ENCODE measurements at places on chromosomes 16 and 17.

- no peak for DNase-seq
These were observed 71.6 kb upstream of the PSMD7 start for GRCh38 chr16:74224828-74225612.

- DNase-seq, result no peak
These were observed 21.2 kb downstream of the AKAP1 start for GRCh38 chr17:57106107-57106835.

DNA sequence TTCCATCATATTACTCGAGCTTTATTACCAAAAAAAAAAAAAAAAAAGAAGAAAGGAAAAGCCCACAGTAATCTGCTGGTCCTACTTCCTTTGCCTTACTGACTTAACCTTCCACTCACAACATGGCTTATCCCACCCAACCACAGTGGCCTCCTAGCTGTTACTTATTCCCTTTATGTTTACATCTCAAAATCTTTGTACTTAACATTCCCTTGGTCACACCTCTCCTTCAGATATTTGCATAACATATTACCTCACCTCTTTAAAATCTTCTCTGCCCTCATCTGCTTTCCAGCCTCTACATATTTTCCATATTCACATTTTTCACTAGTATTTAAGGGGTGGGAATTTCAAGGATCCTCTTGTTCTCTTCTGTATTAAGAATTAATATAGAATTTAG lies 327.0 kb upstream of the TBX2 start:
- DNase-seq, result no peak

GRCh38 chr17:73316919-73317505 lies 5.2 kb upstream of the CDC42EP4 start:
- DNase-seq, result no peak

GRCh38 chr16:82082543-82083244 lies 47.6 kb downstream of the HSD17B2 start:
- DNase-seq, result no peak

DNA sequence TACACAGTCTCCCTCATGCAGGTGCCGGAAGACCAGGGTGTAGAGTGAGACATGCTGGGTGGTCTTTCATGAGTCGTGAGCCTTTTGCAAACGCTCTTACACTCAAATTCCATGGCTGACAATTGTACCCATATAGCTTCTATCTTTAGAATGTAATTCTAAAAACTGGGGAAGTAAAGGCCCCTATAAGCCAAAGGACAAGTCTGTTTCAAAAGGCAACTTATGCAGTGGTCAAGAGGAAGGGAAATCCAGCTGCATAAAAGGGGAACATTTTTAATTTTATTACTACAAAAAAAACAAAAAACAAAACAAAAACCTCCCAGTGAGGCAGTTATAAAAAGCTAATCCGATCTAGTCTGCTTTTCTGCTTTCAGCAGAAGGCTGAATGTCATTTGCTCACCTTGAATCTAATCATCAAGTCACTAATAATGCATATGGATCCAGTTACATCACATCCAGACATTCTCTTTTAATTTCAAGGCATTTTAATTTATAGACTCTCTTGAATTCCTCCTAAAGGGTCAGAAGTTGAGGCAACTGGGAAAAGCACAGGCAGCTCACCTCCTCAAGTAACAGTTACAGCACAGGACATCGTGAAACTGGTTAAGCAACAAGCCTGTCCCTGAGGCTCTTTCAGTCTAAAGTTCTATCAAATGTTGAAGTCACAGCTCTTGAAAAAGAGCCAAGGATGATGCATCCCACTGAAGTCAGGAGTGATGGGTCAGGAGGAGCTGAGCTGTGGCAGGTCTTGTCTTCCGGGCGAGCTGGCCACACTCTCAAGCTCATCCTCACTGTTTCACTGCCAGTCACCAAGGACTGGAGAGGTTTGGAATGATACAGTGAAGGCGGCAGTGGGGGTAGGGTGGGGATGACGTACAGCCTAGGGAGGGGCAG lies 99.7 kb downstream of the VPS53 start:
- DNase-seq, result no peak

- DNase-seq, result no peak
These were observed 43.2 kb downstream of the GOSR1 start for GRCh38 chr17:30520436-30520835.

DNA sequence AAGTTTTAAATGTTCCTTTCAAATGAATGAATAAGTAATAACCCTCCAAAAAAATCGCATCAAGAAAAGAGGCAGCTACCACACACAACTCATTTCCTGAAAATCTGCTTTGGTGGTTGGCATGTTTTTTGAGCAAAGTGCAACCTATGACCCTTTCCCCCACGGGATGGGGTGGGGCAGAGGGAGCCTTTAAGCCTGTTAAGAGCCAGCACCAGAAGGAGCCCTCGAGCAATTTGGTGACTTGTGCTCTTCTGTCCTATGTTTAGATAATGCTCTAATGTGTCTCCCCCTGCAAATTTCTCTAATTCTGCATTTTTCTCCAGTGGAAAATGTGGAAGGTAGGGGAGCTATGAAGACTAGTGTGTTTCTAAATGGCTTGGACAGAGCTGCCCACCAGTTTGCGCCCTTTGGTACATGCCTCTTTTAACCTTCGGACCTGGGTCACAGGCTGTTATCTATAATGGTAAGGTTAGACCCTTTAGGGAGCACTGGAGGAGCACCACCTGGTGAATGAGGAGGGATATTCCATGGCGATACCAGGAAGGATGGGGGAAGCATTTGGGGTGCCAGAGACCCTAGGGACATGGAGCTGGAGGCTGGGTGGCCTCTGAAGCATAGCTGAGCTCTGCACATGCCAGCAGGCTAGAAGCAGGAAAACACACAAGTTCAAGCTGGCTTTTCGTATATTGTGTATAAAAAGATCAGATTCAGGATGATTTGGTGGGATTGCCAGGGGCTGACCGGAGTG lies 1.6 kb downstream of the PYCARD start:
- no peak for DNase-seq

GRCh38 chr16:83682116-83682867 lies 125.5 kb upstream of the HSBP1 start:
- no peak for DNase-seq

DNA sequence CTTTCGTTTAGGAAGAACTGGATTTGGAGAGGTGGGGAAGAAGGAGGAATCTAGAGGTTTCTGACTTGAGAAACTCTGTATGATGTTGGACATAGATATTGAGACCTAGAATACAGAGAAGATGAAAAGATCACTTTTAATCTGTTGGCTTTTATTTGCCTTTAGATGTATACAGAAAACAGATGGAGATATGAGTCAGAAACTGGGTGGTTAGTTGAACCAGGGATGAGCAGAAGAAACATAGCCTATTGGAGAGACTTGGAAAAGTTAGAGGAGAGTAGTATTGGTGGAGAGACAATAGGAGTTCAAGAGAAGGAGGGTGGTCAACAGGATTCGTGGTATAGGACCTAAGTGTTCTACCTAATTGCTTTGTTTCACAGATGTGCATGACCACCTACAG lies 5.1 kb downstream of the PHAF1 start:
- no peak for DNase-seq

GRCh38 chr17:12041312-12041711 lies 20.6 kb downstream of the MAP2K4 start:
- no peak for DNase-seq

- no peak for DNase-seq
These were observed 496.8 kb downstream of the XYLT1 start for GRCh38 chr16:16973707-16974591.

DNA sequence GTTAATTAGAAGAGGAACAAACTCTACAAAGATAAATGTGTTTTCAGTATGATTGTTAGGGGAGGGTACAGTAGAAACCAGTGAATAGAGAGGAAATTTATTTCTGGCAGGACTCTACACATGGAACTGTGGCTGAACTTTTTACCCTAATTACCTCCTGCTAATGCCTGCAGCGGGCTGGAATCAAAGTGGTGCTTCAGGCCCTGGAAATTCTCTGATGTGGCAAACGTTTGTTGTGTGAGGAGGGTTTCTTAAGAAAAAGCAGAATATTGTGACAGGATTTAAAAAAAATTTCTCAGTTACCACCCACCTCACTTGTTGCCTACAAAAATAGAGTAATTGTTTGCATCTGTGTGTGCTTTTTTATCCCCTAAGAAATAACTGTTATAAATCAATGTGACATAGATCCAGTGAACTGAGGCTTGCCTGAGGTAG lies 154.5 kb downstream of the BCAS3 start:
- no peak for DNase-seq

GRCh38 chr17:20935740-20936139 lies 107.1 kb downstream of the USP22 start:
- DNase-seq, result no peak

- no peak for DNase-seq
These were observed 9.3 kb upstream of the IRX5 start for GRCh38 chr16:54921206-54921824.

- DNase-seq, result no peak
These were observed 3.0 kb upstream of the VAT1L start for GRCh38 chr16:77785373-77785764.

DNA sequence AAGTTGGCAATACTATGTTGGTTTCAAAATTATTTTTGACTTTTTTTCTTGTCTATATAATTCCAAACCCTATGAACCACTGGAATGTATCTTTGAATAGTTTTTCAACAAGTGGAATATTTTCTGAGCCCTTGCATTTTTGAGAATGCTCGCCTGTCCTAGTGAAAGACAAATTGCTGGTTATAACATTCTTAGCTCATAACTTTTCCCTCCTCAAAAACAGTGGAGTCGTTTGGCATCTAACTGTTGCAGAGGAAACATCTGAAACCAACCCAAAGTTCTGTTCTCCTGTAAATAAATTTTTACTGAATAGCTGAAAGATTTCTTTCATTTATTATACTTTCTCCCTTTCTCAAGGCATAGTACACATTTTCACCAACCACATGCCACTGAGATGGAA lies 11.3 kb upstream of the COX10 start:
- DNase-seq, result no peak

- DNase-seq, result no peak
These were observed 23.5 kb downstream of the RDM1 start for GRCh38 chr17:35906926-35907637.

- DNase-seq, result no peak
These were observed at the start of gene SLC47A1 for GRCh38 chr17:19533718-19534561. SLC47A1 (plus strand) TSS chr17:19533854; CDS start chr17:19533940, 86 bp downstream.

- no peak for DNase-seq
These were observed 4.2 kb downstream of the C16orf90 start for GRCh38 chr16:3490911-3491629.

- peak; percentile 92 for DNase-seq
These were observed 9.8 kb downstream of the SLC16A3 start for GRCh38 chr17:82238472-82239201.

GRCh38 chr17:13135506-13135905 lies 117.7 kb upstream of the ELAC2 start:
- no peak for DNase-seq

DNA sequence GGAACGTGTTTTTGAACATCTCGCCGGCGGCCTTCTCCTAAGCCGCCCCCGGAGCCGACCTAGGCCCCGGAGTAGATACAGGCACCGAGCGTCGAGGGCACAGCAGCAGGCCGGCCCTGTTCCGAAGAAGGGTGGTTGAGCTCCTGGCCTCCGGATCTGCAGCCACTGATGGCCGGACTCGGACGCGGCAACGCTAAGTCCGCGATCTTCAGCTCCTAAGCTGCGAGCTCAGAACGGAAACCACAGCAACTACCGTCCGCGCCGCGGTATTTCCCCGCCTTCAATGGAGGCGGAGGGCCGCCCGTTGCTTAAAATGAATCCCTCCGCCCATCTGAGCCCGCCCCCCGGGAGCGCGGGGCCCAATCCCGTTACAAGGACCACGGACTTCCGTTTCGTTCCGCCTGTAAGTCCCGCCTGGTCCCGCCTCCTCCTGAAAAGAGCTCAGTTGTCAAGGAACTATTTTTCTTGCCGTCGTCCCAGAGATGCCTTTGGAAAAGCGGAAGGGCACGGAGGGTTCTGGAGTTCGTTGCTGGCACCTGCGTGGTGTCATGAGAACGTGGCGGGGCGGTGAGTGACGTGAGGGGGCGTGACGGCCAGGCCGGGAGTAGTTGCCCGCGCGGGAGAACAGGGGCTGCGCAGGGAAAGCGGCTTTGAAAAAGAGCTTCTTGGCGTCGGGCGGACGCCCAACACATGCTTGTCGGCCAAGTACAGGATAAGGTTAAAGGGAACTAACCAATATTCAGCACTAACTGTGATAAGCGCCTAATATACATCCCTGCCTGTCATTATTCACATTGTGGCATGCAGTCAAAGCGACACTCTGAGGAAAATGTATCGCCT lies at the start of gene CFAP20:
TSS of gene CFAP20 (minus strand) at position 285 of the 840 bp plus-strand sequence. CDS start at position 19, 266 bp downstream.
- peak; percentile 99 for DNase-seq

GRCh38 chr16:87421003-87421912 lies 29.1 kb downstream of the MAP1LC3B start:
- DNase-seq, result no peak

GRCh38 chr16:49399594-49400364 lies 26.2 kb downstream of the C16orf78 start:
- DNase-seq, result no peak

GRCh38 chr17:74768763-74769114 lies 7.4 kb downstream of the NAT9 start:
- no peak for DNase-seq

DNA sequence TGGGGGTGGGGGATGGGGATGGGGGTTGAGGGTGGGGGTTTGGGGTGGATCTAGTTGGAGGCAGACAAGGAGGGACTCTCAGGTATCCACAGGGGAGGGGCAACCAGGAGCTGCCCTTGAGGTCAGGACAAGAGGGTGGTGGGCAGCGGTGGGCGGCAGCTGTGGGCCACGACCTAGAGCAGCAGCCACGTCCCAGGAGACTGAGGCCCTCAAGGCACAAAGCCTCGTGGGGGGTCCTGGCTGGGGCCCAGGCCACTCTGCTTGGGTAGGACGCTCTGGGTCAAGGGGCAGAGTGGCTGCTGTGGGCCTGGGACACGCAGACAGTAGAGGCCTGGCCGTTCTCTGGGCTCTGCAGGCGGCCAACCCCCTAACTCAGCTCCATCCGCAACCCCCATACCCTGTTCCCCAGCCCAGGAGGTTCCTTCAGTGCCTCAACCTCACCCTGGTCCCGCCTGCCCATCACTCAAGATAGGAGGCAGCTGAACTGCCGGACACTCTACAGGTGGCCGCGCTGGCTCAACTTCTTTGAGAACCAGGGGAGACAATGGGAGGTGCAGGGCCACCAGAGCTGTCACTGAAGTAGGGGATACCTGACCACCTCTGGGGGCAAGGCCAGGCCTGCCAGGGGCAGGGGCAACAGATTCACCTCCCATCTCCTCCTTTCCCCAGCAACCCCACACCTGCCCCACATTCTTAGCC lies 75.6 kb downstream of the ENGASE start:
- DNase-seq, result no peak

Measured in ureter (tissue), 1 donor.